AG04449 (cell line): ENCODE measurements at places on chromosomes 13 and 19.

DNA sequence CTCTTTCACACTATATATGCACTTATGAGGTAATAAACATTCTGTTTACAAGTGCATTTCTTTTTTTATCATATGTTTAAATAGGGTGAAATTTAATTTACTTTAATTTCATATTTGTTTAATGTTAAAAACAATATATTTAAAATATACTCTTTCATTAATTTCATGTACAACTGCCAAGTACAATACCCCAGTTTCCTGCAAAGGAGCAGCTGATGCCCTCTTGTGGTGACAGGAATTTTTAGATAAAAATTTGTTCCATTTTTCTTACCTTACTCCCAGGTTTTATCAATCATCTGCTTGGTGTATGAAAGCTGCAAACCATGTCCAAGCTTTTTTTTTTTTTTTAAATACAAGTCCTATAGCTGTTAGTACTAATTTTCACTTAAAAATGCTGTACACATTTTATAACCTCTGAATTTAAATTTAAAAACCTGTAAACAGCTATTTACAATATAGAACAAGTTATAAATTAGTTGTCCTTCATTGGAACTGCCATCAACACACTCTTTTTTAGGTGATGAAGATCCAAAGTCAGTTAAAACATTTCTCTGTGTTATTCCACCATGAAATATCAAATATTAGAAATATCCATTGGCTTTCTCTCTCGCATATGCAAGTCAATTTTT lies 4.9 kb downstream of the PCDH20 start:
- DNase-seq, result no peak

GRCh38 chr13:84607261-84608013 lies 725.2 kb upstream of the SLITRK1 start:
- DNase-seq, result peak; percentile 51

- DNase-seq, result no peak
Observed at GRCh38 chr13:93976528-93976927, 503.0 kb downstream of the DCT start.

DNA sequence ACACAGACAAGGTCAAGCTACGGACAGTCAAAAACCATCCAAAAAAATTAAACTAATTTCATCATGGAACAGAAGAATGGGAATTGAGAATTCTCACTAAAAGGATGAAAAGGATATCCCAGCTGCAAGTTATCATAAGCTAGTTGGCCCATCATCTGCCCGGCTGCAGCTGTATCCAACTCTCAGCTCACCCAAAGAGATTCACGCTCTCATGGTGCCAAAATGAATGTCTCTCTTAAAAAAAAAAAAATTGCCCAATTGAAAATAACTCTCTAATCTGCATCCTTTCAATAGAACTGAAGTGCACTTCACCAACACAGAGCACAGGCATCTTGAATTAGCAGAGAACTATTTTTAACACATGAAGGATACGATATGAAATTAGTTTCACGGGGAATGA lies 20.0 kb downstream of the ENOX1 start:
- no peak for DNase-seq

- DNase-seq, result no peak
Observed at GRCh38 chr19:5963855-5964254, 14.1 kb downstream of the RANBP3 start.

GRCh38 chr19:56284746-56285145 lies 12.2 kb downstream of the EDDM13 start:
- no peak for DNase-seq

GRCh38 chr13:93296584-93296983 lies 70.0 kb downstream of the GPC6 start:
- DNase-seq, result no peak

GRCh38 chr19:41192574-41193429 lies at the start of gene CYP2S1:
Gene CYP2S1 (plus strand): TSS chr19:41193219. CDS start chr19:41193265, 46 bp downstream.
- no peak for DNase-seq

DNA sequence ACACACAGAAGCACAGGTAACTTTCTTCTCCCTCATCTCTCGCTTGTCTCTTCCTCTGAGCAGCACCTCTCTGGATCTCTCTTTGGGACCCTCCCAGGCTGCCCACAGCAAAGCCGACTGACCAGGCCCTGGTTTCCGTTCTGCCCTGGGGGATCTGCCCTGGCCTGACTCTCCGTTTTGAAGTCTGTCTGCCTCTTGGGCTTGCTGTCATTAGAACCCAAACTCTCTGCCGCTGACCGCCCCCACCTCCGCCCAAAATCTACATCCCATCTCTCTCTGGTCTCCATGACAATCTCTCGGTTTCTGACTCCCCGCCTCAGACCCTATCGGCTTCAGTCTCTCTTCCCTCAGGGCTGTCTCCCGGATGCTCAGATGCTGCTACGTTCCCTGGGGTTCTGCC lies 6.9 kb downstream of the KCNC3 start:
- DNase-seq, result no peak

GRCh38 chr19:17235971-17236777 lies 9.5 kb downstream of the NR2F6 start:
- DNase-seq, result no peak

GRCh38 chr13:114167885-114168284 lies 11.2 kb upstream of the CFAP97D2 start:
- no peak for DNase-seq

DNA sequence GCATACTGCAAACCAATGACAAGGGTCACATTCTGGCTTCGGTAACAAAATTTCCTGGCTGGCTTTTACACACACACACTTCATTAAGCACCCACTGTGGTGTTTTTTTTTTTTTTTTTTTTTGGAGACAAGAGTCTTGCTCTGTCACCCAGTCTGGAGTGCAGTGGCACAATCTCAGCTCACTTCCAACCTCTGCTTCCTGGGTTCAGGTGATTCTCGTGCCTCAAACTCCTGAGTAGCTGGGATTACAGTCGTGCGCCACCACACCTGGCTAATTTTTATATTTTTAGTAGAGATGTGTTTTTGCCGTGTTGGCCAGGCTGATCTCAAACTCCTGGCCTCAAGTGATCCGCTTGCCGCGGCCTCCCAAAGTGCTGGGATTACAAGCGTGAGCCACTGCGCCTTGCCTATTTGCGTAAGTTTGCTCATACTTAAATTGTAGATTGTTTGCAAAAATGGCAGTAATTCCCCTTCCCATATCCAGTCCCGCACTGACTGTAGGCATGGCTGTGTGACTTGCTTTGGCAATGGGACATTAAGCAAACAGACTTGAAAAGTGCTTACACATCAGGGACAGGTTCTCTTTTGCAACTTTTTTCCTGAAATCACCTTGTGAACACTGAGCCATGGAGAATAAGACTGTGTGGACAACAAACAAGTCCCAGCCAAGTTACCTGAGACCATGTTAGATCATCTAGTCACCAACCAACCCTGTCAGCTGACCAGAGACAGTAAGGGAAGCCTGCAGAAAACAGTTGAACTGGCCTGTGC lies 42.1 kb upstream of the EBPL start:
- no peak for DNase-seq

GRCh38 chr13:103097366-103097928 lies 31.2 kb upstream of the SLC10A2 start:
- DNase-seq, result no peak
